ENCODE measurements at places on chromosomes 16 and 17.

DNA sequence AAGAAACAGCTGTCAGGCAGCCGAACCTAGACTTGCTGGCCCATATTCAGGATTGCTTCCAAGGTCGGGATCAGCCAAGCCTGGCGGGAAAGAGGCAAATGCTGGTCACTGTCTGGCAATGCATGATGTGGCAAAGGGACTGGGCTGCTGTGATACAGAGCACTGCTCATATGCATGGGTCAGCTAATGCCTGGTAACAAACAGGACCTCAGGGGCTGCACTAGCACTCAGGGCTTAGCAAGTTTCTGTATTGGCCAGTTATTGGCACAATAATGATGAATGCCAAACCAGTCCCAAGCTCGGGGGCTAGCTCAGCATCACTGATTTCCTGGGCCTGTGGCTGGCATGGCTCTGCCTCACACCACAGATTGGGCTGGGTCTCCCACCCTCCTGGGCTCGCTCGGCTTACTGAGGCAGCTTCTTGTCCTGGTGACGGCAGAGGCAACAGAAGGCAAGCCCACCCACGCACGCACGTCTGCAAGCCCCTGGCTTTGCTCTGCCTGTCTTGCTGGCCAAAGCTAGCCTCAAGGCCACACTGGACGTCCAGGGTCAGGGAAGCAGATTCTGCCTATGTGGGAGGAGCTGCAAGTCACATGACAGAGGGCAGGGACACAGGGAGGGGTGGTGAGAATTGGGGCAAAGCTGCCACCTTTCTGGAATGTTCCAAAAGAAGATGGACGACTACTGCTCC lies 21.4 kb upstream of the RPTOR start:
- no peak for DNase-seq

GRCh38 chr17:15744885-15745284 lies 12.8 kb downstream of the TBC1D26 start:
- DNase-seq: no peak

DNA sequence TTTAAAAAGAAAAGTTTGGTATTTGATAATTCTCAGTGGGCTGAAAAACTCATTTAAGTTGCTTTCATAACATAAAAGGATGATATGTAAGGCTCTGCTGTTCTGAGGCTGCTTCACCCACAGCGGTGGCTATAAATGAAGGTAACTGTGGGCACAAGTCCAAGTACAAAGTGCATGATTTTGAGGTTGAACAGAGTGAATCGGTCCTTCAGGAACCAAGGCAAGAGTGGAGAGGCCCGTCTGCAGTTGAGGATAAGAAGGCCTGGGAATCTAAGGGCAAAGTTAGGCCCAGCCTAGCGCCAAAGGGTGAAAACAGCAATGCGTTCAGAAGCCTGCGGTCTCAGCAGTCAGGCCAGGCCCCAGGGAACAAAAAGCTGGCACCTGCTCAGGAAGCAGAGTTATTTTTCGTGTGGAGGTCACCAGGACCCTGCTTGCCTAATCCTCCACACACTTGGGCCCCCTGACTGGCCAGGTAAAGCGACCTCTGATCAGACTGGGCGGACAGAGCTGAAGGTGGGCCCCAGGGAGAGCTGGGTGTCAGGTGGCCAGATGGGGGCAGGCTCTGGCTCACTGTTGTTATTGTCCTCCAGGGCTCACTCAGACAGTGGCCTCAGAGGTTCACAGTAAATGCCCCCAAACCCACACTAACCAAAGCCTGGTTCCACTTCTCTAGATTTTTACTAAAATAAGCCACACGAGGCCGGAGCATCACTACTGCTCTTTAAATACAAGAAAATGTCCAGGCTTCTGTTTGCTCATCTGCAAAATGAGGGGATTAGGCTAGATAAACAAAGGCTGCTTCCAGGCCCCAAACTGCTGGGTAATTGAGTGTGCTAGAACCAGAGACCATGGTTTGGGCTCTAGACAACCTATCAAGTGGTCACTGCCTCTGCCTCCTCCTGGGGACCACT lies 46.5 kb downstream of the TEX2 start:
- no peak for DNase-seq

DNA sequence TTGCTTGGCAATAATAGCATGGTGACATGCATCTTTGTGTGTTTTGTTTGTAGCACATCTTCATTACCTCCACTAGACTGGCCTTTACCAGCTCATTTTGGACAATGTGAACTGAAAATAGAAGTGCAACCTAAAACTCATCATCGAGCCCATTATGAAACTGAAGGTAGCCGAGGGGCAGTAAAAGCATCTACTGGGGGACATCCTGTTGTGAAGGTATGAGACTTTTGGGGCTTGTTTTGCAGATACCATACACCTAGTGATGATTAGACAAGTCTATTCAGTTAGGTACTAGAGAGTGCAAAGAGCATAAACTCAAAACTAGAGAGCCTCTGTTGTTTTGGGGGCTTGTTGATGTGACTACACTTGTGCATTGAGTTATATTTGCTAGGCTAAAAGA lies 41.2 kb downstream of the NFATC3 start:
- no peak for DNase-seq

DNA sequence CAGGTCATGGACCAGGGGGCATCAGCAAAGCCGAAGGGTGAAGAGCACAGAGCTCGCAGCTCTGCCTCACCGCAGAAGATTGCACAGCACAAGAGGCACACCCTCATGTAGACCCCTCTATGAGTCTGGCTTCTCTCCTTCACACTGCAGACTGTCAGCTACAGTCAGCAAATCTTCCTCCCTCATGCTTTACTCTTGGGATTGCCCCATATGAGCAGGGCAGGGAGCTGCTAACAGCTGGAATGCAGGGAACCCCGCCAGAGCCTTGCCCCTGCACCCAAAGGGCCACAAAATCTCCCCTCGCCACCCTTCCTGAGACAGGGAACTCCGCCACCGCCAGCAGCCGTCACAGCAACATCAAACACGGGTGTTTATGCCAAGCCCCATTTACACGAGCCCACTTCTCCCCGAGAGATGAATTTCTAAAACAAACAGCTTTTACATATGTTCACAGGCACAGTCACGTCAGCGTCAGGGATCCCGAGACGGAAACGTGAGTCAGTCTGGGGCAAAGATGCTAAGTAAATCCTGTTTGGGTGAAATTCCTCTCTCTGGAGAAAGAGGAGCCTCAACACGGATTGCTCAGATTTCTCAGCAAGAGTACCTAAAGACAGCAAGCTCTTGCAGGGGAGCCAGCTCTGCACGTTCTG lies 121.9 kb downstream of the CDYL2 start:
- DNase-seq: no peak

DNA sequence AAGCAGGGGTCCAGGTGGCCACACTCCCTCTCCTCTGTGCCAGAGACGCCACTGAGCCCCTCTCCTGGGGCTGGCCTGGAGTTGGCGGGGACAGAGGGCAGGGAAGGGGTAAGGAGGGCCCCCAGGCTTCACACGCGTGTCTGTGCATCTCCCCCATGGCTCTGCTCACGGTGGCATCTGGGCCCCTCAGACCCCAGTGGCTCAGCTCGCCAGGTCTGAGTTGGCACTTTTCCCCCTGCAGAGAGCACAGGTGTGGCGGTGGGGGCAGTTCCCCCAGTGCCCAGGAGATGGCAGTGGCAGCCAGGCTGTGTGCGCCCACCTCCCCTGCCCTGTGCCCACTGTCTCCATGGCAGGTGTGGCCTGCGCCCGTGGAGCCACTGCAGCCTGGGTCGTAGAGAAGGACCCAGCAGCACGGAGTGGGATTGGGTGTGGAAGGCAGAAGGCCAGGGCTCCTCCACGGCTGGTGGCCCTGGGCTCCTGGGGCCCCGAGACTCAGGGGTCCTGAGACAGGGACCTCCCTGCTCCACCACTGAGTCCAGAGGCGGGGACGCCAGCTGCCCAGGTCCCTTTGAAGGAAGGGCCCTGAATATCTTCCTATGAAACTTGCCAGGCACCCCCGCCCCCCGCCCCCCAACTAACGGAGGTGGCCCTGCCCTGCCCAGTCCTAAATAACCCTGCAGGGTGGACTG lies 4.3 kb upstream of the APRT start:
- no peak for DNase-seq

GRCh38 chr16:85068746-85069145 lies 41.2 kb downstream of the KIAA0513 start:
- DNase-seq: no peak

DNA sequence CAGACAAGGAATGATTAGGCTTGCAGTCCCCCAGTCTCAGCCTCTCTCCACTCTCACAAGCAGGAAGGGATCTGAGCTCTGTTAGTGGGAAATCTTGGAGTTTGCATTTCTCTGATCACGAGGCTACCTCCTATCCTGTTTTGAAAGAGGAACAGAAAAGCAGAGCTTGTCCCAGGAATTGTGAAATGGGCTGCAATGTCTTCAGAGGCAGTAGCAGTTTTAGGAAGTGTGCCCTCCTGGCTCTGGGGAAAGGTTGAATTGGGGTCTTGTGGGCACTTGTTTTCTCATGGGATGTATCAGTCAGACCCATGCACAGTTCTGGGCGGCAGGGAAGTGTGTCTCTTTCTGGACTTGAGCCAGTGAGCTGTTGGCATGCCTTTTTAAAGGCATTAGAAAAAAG lies 22.8 kb downstream of the NUP85 start:
- DNase-seq: no peak

GRCh38 chr17:46742565-46743270 lies 75.8 kb downstream of the WNT3 start:
- DNase-seq: no peak

DNA sequence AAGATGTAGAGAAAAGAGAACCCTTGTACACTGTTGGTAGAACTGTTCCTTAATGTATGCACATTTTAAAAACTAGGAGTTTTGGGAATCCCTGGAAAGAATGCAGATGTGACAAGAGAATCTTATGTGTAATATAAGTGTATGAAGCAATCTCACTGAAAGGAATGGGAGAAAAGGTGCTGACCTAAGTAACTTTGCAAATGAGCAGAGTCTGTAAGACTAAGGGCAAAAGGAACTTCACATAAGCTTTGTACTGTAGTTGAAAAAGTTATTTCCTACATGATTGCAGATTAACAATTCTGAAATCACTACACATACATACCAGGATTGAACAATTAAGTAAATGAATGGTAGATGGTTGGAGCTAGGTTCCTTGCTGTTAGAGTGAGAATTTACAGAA lies 22.3 kb downstream of the CBLN1 start:
- no peak for DNase-seq

DNA sequence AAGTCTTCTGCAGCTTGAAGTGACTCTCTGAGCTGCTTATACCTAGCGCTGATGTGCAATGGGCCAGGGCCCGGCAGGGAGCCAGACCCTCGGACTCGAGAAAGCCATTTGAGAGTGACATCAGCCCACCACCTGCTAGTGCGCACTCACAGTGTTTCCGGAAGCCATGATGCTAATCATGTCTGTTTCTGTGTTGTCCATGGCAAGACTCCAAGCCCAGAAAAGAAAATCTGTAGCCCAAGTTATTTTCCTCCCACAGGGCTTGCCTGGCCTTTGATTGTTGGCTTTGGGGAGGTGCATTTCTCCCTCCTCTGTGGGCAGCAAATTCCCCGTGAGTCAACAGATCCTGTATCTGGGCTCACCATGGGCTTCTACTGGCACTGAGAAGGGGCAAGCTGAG lies 1.8 kb upstream of the CDRT4 start:
- DNase-seq: no peak

Measured in stimulated activated CD8-positive, alpha-beta memory T cell treated with anti-CD3 and anti-CD28 coated beads, Interleukin-7, amount 100 ng/mL, for 1 hour (primary cell).